IPS-NIHi11 (cell line): ENCODE measurements at places on chromosomes 5 and 9.

DNA sequence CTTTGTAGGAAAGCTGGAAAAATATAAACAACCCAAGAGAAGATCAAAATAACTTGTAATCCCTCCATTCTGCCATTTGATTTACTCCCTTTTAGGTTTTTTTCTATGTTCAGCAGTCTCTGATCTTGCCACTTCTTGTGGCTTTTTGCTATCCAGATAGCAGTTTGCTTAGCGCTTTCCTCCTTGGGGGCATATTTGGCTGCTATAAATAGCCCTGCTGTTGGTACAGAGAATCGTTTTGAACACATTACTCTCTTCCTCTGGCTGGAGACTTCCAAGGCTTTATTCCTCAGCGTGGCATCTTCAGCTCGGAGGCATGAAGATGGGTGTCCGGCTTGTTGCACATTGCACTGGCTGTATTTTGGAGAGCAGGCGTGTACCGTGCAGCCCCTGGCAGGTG is 38.6 kb downstream of the HMCN2 start:
- DNase-seq, result no peak

DNA sequence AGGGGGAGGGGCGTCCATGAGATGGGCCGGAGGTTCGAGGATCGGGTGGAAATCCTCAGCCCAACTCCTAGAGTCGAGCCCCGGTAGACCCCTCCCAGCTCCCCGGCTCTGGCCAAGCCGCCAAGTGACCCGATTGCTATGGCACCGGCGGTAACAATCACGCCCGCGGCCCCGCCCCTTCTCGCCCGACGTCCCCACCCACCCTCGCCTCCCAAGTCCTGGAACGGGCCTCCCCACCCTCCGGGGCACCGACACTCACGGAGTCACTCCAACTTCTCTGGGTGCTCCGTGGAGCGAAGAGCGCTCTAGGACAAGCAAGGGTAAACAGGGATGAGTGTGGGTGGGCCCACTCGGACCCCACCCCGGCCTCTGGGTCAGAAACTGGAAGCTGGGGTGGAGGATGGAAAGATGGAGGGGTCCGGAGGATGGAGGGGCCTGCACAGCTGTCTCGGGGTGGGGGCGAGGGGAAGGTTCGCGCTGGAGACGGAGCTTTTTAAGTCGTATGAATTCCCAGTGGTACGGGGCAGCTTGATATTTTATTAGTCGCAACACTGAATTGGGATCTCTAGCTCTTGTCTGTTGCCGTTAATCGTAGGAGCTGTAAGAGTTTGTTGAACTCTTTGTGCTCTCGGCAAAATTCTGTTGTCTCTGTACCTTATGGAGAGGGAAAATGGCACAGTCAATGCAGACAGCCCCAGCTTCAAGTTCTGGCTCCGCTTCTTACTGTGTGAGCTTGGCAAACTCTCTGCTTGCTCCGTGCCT is at the start of gene SPACA9:
SPACA9 (plus strand) TSS at position 204 of the 762 bp plus-strand sequence. CDS start 5,050 bp downstream, outside the sequence.
- peak; percentile 90 for DNase-seq

DNA sequence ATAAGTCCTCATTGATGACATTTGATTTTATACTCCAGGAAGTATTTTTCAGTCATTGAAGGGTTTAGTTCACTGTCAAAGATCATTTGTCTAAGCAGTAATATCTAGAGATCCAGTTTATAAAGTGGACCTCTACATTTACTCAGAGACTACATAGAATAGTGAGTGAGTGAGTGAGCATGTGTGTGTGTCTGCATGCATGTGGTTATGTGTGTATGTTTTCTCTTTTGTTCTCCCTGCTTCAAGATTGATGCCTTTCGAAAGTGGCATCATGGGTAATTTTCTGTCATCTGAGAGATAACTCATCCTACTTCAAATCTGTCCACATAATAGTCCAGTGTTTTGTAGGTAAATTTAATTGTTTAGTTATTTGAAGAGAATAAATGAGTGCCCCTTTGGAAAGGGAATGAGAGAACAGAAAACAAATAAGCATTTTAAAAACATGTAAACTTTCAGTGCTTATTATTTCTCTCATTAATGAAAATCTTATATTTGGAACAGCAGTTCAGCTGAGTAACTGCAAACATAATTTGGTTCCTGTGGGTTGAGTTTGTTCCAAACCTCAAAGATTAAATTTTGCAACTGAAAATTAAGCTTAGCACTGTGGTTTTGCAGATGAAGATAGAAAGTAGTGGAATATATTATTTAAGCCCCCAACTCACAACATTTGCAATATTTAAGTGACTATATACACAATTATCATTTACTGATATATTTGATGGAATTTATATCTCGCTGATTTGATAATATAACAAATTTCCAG is 1295.1 kb upstream of the C9orf72 start:
- no peak for DNase-seq

DNA sequence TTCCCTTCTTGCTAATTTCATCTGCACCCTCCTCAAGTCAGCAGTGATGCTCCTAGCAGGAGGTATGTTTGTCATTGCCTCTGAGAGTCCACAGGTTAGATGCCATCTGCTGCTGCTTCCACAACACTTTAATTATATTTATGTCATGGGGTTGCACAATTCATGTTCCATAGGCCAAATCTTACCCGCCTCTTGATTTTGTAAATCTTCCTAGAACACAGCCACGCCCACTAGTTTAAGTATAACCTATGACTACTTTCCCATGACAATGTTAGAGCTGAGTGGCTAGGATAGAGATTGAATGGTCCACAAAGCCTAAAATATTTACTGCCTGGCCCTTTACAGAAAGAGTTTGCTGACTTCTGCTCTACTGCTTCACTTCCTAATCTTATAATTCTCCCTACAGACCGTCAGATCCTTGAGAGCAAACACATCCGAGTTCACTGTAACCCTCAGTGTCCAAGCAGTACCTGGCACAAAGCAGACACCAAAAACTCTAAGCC is 21.1 kb downstream of the LIFR start:
- no peak for DNase-seq

DNA sequence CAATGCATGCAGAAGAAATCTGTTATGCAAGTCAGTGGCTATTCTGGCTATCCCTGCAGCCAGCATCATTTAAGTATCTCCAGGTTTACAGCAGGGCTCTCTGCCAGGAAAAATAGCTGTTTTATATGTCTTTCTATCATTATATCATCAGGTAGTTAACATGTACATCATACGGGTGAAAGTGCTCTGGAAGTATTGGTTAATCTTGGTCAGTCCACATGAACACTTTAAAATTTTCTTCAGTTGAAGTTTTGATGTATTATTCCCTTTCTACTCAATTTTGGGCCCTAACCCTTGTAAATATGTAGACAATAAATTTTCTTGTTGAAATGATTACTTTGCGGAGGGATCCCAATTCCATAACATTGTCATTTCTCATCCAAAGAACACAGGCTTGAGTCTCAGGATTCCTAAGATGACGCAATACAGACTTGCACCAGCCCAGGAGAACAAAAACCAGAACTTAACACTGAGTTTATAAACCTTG is 67.5 kb downstream of the SEMA6A start:
- no peak for DNase-seq

DNA sequence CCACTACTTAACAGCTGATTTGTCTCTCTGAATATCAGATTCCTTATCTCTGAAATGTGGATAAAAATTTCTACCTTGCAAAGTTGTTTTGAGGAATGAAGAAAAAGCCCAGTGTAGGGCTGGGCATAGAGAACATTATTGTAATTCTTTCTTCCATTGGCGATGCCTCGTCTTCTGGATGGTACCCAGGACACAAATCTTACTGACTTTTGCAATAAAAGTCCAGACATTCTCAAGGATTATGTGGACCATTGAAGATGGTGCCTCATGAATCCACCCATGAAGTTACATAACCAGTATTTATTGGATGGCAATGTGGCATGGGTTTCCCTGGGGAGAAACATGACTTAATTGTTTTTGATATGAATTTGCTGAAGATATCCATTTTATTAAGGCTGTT is 33.1 kb downstream of the NNT start:
- DNase-seq, result no peak

DNA sequence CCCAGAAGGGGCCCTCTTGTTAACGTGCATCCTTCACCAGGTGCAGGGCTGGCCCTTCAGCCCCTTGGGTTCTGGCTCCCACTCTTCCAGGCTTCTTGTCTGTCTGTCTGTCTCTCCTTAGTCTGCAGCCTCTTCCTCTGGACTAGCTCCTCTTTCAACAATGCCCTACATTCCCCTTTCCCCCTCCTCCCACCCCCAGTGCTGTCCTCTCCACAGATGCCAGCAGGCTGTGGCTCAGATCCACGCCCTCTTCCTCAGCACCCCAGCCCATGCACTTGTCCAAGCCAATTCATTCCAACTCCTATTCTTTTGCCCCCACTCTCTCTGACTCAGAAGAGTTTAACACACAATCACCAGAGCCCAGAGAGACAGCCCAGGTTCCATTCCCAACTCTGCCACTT is 45.2 kb upstream of the ALDH1B1 start:
- DNase-seq, result no peak

DNA sequence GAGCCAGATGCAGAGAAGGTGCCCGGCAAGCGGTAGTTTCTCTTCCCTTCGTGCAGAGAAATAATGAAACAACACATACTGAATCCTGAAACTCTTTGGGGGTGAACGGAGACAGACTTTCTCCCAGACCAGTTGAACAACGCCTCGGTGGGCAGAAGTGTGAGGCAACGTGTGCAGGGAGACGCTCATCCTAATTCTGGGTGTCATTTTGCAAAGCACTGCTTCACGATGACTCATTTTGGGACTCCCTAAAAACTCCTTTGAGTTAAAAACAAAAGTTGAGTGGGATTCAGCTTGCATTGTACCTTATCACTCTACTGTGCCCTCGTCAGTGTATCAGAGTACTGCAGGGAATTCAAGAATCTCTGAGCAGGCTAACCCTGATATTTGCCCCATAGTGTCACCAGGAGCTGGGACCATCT is 3.5 kb upstream of the NEK6 start:
- no peak for DNase-seq

- DNase-seq, result no peak
These were observed 382.1 kb downstream of the TLE4 start for GRCh38 chr9:79953908-79954307.

- peak; percentile 89 for DNase-seq
These were observed at the start of gene AK1 for GRCh38 chr9:127877566-127877998. Gene AK1 (minus strand): TSS chr9:127877675. CDS start chr9:127874617, 3,058 bp downstream.

- no peak for DNase-seq
These were observed 17.5 kb downstream of the TGFBI start for GRCh38 chr5:136046246-136046645.

GRCh38 chr9:89874351-89875321 is 269.8 kb downstream of the GADD45G start:
- DNase-seq, result no peak

GRCh38 chr5:171749365-171749764 is 36.3 kb upstream of the SMIM23 start:
- no peak for DNase-seq

DNA sequence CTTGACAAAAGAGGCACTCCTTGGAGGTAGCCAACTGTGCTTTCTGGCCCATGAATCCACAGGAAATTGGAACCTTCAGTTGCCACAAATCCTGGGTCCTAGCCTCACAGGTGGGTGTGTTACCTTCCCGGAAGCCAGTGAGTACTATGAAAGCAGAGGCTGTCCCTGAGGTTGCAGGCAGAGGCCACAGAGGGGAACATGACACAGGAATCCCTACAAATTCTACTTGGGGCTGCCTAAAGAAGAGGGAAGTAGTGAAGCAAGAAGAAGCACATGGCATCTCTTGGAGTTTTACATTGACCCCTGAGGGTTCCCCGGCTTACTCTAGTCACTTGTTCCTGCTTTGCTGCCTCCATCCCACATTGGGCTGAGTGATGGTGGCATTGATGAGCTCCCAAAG is 2.6 kb downstream of the SLC22A5 start:
- DNase-seq, result no peak

- no peak for DNase-seq
These were observed 51.5 kb upstream of the MELK start for GRCh38 chr9:36521148-36521547.

DNA sequence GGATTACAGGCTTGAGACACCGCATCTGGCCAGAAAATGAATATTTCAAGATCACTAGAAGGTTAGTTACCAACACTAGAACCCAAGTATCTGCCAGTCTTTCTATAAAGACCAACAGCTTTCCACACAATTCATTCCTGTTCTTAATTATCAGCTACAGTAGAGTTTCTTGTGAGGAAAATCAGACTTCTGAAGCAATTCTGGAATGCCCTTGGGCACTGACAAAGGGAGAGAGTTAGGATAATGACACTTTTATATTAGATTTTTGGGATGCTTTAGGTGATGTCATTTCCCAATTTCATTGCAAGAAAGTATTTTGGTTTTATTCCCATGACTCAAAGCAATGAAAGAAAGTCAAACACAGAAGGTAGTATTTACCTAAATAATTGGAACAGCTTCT is 497.0 kb upstream of the TUSC1 start:
- DNase-seq, result no peak

GRCh38 chr9:94805585-94805984 is 79.1 kb downstream of the AOPEP start:
- no peak for DNase-seq

- DNase-seq, result no peak
These were observed 2.0 kb upstream of the MEF2C start for GRCh38 chr5:88885002-88885401.

DNA sequence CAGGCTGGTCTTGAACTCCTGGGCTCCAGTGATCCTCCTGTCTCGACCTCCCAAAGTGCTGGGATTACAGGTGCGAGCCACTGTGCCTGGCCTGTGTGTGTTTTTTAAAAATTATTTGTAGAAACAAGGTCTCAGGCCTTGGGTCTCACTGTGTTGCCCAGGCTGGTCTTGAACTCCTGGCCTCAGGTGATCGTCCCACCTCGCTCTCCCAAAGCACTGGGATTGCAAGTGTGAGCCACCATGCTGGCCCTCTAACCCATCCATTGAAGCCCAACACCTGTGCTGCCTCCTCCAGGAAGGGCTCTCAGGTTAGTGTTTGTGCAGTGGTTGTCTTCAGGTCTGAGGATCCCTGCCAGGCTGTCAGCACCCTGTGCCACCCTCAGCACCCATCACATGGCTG is 56.6 kb downstream of the CXXC5 start:
- DNase-seq, result no peak

DNA sequence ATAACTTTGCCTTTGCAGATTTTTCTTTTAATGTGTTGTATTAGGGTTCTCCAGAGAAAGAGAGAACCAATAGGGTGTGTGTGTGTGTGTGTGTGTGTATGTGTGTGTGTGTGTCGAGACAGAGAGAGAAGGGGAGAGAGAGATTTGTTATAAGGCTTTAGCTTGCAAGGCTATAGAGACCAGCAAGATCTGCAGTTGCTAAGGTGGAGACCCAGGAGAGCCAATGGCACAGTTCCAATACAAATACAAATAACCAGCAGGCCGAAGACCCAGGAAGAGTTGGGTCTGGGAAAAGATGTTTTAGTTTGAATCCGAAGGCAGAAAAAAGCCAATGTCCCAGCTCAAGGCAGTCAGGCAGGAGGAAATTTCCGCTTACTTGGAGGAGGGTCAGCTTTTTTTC is 23.0 kb downstream of the TMOD1 start:
- no peak for DNase-seq
